ENCODE measurements at places on chromosomes 3 and 15. TPM values are rescaled to one million over a fixed set of nuclear protein-coding genes. Genes with fewer than 3 reads are reported as not detected.
A peak's percentile ranks its signal among the peaks of the same experiment; 100 is the strongest.

KLHL40 gene
- total RNA-seq, result not detected

SLC9C1 gene
- not detected for total RNA-seq

DNA sequence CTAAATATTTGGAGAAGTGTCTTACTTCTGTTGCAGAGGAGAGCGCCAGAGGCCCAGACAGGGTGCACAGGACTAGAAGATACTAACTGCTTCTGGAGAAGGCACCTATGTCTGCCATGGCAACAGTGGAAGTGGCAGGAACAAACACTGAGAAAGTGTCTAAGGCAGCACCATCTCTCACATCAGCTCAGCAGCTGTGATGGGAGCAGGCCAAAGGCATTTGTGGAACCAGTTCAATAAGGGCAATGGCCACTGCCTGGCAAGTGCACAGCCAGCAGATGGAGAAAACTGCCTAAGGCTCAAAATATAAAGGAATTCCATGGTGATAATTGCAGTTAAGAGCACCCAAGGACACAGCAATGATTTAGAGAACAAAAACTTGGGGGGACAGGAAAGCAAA lies 563.0 kb upstream of the CCDC54 start:
- DNase-seq, result no peak

DNA sequence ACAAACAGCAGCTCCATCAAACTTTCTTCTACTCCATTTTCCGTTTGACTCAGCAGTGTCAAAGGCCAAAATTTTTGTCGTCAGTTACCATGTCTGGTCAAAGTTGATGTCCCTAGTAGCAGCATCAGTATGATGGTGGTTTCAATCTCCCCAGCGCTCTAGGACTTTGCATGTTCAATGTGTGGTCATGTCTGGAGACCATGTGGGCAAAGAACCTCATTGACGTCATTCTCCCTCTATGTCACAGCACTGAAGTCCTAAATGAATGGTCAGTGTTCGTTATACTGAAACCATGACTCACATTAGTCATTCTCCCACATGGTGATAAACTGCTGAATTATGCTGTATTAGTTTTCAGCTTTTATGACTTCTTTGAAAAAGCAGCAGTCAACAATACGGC lies 23.2 kb downstream of the SHC4 start:
- DNase-seq, result no peak

DNA sequence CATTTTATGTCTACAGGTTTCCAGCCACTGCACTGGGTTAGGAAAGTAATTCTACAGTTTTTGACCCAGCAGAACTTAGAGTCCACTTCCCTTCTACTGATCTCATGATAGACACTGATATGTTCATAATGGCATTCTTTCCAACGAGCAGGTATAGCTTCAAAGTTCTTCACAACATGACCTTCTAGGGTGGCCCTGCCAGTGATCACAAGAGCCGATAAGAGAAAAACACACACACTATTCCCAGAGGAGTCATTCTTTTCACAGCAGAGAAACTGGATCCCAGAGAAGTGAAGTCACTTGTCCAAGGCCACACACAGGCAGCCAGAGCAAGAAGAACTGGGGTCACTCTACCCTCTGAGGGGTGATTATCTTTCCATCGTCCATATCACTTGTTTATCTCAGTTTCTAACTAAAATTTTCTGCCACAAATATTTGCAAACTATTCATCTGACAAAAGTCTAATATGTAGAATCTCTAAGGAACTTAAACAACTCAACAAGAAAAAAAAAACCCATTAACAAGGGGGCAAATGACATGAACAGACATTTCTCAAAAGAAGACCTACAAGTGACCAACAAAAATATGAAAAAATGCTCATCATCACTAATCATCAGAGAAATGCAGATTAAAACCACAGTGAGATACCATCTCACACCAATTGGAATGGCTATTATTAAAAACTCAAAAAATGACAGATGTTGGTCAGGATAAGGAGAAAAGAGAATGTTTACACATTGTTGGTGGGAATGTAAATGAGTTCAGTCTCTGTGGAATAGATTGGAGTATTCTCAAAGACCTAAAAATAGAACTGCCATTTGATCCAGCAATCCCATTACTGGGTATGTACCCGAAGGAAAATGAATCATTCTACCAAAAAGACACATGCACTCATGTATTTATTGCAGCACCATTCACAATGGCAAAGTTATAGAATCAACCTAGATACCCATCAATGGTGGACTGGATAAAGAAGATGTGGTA lies 31.5 kb downstream of the SPTSSB start:
- no peak for DNase-seq

DNA sequence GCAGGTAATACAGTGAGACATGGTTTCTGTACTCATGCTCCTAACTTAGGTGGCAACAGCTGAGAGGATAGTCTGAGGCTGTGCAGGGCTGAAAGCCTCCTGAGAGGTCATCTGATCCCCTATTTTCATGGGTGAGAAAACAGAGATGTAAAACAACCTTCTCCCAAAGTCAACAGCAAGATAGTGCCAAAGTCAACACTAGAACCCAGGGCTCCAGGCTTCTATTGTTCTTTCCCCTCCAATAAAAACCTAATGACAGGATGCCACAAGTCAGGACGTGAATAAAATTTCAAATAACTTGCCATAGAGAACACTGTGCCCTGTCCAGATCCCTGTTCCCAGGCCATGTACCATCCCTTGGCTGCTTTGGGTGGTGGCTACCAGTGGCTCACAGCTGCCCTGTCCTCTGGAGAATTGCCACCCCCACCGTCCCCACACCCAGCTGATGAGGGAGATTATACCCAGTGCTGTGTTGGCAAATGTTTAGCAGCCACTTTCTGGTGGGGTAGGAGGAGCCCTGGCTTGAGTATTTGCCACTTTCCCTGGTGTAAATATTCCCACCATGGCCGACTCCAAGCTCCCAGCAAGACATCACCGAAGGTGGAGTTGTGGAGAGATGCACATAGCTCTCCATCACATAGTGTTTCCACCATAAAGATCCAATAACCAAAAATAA lies 54.8 kb downstream of the SRGAP3 start:
- no peak for DNase-seq

- no peak for DNase-seq
These were observed 179.3 kb downstream of the ZPLD1 start for GRCh38 chr3:102614021-102614569.

GRCh38 chr3:14810801-14811661 lies 7.7 kb upstream of the FGD5 start:
- DNase-seq, result no peak

LRRIQ4 gene
- total RNA-seq, result not detected

DNA sequence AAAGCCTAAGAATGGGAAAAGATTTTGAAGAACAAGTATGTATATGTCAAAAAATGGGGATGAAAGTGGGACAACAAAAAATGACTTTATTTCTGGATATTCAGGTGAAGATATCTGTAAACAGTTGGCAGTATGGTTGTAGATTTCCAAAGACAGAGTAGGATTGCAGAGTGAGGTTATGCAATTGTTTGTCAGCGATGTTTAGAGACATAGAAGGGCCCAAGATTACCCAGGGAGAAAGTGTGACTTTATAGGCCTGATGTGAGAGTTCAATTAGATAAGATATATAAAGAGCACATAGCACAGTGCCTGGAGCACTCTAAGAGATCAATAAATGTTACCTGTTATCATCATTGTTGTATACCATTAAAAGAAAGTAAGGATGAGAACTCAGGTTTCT lies 319.8 kb downstream of the DOCK3 start:
- DNase-seq, result no peak

DNA sequence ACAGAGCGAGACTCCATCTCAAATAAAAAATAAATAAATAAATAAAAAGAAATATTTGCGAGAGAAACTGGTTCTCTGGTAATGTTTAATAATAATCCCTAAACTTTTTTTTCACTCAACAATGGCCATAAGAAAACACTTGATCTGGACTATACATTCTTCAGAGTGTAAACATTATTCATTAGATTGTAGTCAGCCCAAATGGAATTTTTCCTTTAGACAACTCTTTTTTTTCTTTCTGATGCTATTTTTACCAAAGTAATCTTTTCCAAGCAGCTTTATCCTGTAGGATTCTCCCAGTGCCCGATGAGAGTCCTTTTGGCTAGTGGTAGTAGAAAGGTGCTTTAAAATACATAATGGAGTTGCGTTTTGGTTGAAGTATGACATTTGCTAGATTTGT lies 90.4 kb downstream of the NEDD4 start:
- no peak for DNase-seq

WDR93 gene
- total RNA-seq, result not detected

SCAANT1 gene
- total RNA-seq, result not detected

SKOR1 gene
- 0.30 TPM for total RNA-seq

GRCh38 chr3:194130807-194131589 lies 5.0 kb upstream of the HES1 start:
- peak; percentile 39 for DNase-seq

GRCh38 chr3:139547666-139548065 lies 8.1 kb upstream of the RBP1 start:
- no peak for DNase-seq

- DNase-seq, result no peak
These were observed 2.8 kb downstream of the CPN2 start for GRCh38 chr3:194348354-194348753.

- DNase-seq, result no peak
These were observed 1042.7 kb downstream of the MCTP2 start for GRCh38 chr15:95274101-95274500.

GRCh38 chr3:127041933-127042332 lies 59.0 kb downstream of the PLXNA1 start:
- DNase-seq, result no peak

EFCC1 gene
- total RNA-seq, result not detected

DNA sequence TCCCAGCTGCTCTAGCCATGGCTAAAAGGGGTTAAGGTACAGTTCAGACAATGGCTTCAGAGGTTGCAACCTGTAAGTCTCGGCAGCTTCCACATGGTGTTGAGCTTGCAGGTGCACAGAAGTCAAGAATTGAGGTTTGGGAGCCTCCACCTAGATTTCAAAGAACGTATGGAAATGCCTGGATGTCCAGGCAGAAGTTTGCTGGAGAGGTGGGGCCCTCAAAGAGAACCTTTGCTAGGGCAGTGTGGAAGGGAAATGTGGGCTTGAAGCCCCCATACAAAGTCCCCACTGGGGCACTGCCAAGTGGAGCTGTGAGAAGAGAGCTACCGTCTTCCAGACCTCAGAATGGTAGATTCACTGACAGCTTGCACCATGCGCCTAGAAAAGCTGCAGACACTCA lies 73.7 kb downstream of the STT3B start:
- DNase-seq, result no peak

CFAP161 gene
- not detected for total RNA-seq

GRCh38 chr3:180828723-180829408 lies 83.6 kb upstream of the FXR1 start:
- DNase-seq, result no peak

ITIH4 gene
- 25.5 TPM for total RNA-seq

GRCh38 chr3:127304121-127304744 lies 16.4 kb upstream of the PRR20G start:
- DNase-seq, result no peak

GRCh38 chr15:34693053-34693744 lies 61.6 kb downstream of the GJD2 start:
- DNase-seq, result no peak

FEZF2 gene
- total RNA-seq, result not detected

DNA sequence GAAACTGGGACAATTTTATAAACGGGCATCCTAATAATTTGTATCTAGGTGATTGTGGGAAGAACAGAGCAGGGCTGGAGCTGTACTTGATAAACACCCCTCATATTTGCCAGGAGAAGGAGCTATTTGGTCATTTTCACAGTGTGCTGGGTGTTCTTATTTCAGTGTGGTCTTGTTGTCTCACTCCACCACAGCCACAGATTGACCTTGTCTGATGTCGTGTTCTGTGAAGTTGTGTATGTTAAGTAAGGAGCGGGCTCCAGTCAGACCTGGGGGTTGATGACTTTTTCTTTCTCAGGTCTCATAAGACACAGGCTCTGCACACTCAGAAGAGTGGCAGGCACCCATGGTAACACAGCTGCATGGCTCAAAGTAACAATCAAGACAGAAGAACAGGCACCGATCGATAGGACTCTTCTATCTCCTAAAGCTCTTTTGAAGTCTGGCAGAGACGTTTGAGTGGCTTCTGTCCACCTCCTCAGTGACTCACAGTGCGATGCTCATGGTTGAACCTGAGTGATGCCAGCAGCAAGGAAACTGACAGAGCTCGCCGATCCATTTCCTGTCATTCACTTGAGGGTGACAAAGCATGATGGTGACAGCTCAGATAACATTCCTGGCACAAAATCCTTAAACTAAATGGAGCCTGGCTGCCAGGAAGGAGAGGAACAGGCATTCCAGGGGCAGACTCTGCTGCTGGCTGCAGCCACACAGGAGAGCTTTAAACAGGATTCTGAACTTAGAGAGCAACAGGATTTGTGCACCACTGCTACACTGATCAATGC lies 20.8 kb downstream of the DPH3 start:
- no peak for DNase-seq

CPLX3 gene
- total RNA-seq, result 0.19 TPM

GRCh38 chr3:73787620-73788019 lies 162.9 kb upstream of the PDZRN3 start:
- DNase-seq, result no peak

- DNase-seq, result peak; percentile 40
These were observed 61.0 kb downstream of the IQSEC1 start for GRCh38 chr3:13012221-13012691.

GRCh38 chr3:27577504-27577903 lies 93.3 kb upstream of the SLC4A7 start:
- DNase-seq, result no peak

- no peak for DNase-seq
These were observed 24.0 kb upstream of the USP3 start for GRCh38 chr15:63480441-63480821.

DNA sequence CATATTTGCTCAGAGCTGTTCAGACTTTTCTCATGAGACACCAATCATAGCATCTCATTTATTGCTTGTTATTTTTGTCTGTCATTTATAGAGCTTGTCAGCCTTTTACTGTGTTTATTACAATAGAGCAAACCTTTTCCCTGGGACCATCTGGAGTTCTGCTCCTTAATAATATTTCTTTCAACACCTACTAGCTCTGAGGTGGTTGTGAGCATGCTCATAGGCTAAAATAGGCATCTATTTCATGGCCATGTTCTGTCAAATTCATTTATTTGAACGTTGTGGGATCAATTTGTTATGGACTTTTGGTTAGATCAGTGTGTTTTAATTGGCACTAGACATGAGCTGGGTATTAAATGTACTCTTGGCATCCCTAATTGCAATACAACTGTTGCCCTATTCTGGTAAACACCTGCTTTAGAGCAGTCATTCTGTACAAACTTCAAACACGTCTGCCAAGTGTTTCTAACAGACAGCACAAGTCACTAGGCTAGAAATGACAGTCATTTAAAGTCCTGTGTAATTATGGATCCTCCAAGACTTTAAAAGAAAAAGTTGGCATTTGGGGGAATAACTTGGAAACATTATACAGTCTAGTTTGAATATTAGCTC lies 766.3 kb downstream of the ZNF385D start:
- DNase-seq, result no peak

DNA sequence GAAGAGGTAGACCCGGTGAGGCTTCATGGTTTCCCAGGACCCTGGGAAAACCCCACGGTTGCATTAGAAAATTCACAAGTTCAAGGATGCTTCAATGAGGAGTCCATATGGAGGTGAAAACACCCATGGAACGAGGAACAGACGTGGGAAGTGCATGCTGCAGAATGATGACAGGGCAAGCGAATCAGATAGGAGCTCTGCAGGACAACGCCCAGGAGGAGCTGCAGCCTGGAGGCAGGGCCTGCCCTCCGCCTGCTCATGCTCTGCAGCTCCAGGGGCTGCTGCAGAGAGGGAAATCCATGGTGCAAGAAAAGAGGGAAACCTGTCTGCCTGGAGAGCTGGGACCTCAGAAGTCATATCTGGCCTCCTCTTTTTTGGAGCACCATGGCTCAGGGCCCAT lies 61.5 kb downstream of the NUP210 start:
- no peak for DNase-seq

Data from activated CD4-positive, alpha-beta T cell treated with anti-CD3 and anti-CD28 coated beads, Interleukin-2, amount 10 ng/mL, durations not matched to agents 7 days and 5 days (primary cell).